ENCODE measurements at places on chromosomes 2 and 18.

- DNase-seq = no peak
Observed at GRCh38 chr2:217905395-217905794, 97.4 kb downstream of the TNS1 start.

DNA sequence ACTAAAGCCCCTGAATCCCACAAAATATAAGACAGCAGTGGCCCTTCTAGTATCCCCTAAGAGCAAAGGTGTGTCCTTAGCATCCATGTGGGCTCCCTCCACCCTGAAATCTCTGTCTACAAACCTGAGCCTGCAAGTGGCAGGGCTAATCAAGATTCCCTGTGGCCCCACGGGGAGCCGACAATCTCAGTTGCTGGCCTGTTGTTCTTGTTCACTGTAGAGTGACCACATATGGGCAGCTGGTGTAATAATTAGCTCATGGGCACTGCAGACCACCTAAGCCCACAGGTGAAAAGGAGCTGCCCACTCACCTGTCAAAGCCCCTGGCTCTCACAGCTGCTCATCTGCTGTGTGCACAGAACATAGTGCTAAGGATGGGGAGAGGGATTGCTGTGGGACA is 102.3 kb downstream of the MRO start:
- DNase-seq = no peak

DNA sequence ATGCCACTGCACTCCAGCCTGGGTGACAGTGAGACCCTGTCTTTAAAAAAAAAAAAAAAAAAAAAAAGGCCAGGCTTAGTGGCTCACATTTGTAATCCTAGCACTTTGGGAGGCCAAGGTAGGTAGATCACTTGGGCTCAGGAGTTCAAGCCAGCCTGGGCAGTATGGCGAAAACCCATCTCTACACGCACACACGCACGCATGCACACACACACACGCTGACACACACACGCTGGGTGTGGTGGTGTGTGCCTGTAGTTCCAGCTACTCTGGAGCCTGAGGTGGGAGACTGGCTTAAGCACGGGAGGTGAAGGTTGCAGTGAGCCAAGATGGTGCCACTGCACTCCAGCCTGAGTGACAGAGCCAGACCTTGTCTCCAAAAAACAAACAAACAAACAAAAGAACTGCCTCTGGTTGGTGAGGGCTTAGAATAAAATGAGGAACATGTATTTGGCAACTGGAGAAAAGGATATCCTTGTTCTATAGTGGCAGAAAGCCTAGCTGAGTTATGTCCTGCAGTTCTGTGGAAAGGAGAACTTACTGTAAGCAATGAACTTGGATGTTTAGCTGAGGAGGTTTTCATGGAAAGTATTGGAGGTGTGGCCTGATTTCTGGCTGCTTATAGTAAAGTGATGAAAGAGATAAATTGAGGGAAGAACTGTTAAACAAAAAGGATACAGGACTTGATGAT is 34.0 kb downstream of the HAT1 start:
- DNase-seq = no peak

- peak; percentile 4 for DNase-seq
Observed at GRCh38 chr2:220703279-220703678, 868.8 kb downstream of the EPHA4 start.

- DNase-seq = no peak
Observed at GRCh38 chr2:166643980-166644379, 149.9 kb upstream of the SCN7A start.

- DNase-seq = no peak
Observed at GRCh38 chr2:63866009-63866709, 24.5 kb downstream of the UGP2 start.

DNA sequence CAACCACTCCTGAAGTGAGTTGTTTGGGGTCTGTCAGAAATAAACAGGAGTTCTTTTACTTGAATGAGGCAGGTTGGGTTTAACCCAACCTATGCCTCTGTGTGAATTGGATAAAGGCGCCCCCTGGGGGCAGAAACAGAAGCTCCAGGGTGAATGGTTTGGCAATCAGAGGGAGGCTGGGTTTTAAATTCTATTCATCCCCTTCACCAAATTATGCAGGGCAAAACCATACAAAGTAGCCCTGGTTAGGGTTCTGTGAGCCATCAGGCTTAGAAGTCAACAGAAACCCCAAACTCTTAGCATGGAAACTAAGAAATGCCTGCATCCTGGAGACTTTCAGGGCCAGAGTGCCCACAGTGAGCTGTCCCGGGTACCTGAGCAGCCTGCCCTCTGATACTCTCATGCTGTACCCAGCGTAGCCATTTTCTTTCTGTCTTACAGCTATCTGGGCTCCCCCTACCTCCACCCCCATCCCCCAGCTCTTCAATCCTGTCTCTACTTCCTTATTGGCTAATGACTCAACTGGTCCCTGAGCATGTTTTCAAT is 241.5 kb downstream of the ICOS start:
- DNase-seq = no peak

DNA sequence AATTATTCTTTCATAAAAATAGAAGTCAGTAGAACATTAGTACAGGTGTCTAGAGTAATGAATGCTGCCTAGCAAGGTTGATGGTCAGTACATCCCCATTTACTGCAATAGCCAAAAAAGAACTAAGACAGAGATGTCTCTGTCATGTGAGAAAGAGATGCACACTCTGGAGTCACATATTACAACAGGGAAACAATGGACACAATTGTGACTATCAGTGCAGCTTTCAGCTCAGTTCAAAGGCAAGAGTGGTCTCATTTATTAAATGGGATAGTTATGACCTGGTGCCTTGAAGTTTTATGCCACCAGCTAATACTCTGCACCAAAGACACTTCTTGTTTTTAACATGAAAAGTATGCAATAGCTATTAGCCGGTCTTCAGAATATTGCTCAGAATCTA is 194.9 kb upstream of the CHAC2 start:
- no peak for DNase-seq

DNA sequence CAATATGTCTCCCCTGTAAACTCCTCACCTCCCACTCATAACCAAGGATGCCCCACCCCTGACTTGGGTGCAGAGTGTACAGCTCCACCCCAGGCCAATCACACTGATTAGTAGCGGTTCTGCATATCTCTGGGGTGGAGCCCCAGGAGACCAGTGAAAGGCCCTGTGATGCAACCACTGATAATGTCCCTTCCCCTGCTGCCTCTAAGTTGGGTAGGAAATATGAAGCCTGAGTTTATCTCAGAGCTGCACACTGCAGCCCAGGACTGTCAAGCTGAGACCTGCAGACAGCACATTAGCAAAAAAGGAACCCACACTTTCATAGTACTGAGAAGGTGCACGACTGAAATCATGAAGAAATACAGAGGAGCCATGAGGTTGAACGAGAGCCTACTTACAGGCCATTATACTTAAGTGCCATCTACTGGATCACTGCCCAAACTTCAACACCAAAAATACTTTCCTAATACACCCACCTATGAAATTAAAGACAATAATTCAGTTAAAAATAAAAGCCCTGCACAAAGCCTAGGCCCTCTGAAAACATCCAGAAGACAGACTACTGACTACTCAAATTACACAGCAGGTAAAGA is 455.4 kb upstream of the LRRTM4 start:
- no peak for DNase-seq
